ENCODE measurements at places on chromosomes 6 and 20.

DNA sequence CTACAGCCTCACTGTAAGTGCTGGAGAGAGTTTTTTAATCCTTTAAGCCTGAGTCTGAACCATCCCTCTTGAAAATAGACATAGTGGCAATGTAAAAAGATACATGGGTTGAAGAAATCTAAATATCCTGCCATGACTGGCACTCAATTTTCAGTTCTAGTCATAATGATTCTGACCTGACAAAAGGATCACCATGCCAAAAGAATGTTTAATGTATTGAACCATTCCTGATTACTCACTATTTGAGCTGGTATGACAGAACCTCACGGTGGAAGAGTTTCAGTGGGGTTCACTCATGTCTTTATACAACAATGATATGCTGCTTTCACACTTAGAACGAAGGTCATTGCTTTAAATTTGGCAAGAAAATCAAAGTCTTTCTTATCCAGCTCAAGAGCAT lies 93.4 kb downstream of the HIVEP2 start:
- DNase-seq, result no peak
- H3K4me3 ChIP-seq, result no peak overlapping the region
- no peaks in the 10 kb centered on the region for H3K36me3 ChIP-seq
- no peaks in the 10 kb centered on the region for H3K27me3 ChIP-seq
- peak overlapping the region; percentile 83 for H3K27ac ChIP-seq

DNA sequence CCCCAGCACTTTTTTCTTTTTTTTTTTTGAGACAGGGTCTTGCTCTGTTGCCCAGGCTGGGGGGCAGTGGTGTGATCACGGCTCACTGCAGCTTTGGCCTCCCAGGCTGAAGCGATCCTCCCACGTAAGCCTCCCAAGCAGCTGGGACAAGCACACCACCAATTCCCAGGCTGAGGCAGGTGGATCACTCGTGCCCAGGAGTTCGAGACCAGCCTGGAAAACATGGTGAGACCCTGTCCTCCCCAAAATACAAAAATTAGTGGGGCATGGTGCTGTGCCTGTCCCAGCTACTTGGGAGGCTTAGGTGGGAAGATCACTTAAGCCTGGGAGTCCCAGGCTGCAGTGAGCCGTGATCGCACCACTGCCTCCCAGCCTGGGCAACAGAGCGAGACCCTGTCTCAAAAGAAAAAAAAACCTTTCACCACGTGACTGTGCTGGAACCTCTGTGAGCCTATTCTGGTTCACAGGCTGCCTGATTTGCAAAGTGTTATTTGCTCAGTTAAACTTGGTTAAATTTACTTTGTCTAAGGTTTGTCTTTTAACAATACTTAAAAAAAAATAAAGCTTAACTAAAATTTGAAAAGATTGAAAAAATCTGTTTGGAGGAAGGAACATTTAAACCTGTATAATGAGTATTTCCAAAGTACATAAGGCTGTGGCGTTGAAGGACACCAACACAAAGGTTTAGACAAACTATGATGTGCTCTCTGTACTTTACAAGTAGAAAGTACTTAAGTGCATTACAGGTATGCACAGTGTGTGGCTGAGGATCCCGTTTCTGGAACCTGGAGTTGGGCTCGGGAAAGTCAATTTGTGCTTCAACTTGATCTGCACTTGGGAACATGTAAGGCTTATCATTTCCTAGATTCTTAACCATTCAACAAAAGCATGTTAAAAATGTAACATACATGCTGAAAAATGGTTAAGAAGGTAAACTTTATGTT lies 55.0 kb downstream of the PPP1R3G start:
- H3K4me3 ChIP-seq, result no peak overlapping the region
- no peak overlapping the region for H3K27ac ChIP-seq
- no peak for DNase-seq

DNA sequence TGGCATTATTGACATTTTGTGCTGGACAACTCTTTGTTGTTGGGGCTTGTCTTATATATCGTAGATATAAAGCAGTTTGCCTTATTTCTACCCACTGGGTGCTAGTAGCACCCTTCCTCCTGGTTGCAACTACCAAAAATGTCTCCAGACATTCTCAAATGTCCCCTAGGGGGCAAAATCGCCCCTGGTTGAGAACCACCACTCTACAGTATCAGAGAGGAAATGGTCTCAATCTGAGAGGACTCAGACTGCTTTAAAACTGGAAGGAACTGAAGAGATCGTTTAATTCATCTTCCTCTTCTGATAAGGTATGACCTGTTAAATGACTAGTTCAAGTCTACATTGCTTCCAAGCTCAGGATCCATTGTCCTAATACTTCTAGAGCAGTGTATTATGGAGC lies 14.9 kb downstream of the SH3BGRL2 start:
- H3K27ac ChIP-seq, result no peak overlapping the region
- H3K4me3 ChIP-seq, result no peak overlapping the region
- H3K36me3 ChIP-seq, result no peaks in the 10 kb centered on the region
- H3K4me1 ChIP-seq, result no peaks in the 10 kb centered on the region
- DNase-seq, result no peak
- H3K27me3 ChIP-seq, result peaks cover 2% of the 10 kb centered on the region

- H3K27ac ChIP-seq, result peak overlapping the region; percentile 48
- H3K4me3 ChIP-seq, result peak overlapping the region; percentile 84
- H3K4me1 ChIP-seq, result no peaks in the 10 kb centered on the region
- DNase-seq, result peak; percentile 81
- no peaks in the 10 kb centered on the region for H3K27me3 ChIP-seq
Measured at GRCh38 chr6:33297406-33297955, 1.3 kb downstream of the RGL2 start.

DNA sequence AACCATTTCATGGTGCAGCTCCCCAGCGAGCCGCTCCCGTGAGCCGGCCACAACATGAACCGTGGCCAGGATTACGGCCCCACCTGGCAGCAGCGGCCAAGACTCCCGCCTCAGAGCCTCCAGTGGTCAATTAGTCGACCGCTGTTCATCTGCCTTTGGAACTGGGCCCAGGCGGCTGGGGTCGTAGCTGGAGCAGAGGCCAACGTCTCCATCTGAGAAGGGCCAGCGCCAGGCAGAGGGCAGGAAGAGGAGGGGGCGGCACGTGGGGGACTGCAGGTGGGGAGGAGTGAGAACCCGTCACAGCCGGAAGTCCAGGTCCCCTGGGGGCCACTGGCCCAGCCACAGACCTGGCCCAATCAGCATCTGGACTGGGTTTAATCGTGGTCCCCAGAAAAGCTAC lies 184.3 kb downstream of the TAF4 start:
- H3K27ac ChIP-seq, result no peak overlapping the region
- H3K4me3 ChIP-seq, result no peak overlapping the region
- DNase-seq, result no peak
- H3K36me3 ChIP-seq, result no peaks in the 10 kb centered on the region
- H3K27me3 ChIP-seq, result no peaks in the 10 kb centered on the region

GRCh38 chr20:805713-806112 lies 27.8 kb upstream of the FAM110A start:
- no peaks in the 10 kb centered on the region for H3K4me1 ChIP-seq
- no peak overlapping the region for H3K4me3 ChIP-seq
- H3K27me3 ChIP-seq, result no peaks in the 10 kb centered on the region
- no peaks in the 10 kb centered on the region for H3K36me3 ChIP-seq

GRCh38 chr6:293193-294174 lies 1.2 kb downstream of the DUSP22 start:
- H3K4me1 ChIP-seq, result peaks cover 9% of the 10 kb centered on the region
- peak; percentile 92 for DNase-seq
- no peaks in the 10 kb centered on the region for H3K36me3 ChIP-seq
- H3K27me3 ChIP-seq, result peaks cover under 1% of the 10 kb centered on the region
- H3K4me3 ChIP-seq, result peak overlapping the region; percentile 73

GRCh38 chr6:41498968-41499599 lies 47.1 kb upstream of the FOXP4 start:
- H3K27ac ChIP-seq, result no peak overlapping the region
- no peaks in the 10 kb centered on the region for H3K36me3 ChIP-seq
- no peak for DNase-seq
- peaks cover 7% of the 10 kb centered on the region for H3K27me3 ChIP-seq
- H3K4me3 ChIP-seq, result no peak overlapping the region

GRCh38 chr20:36340593-36340990 lies 34.5 kb downstream of the DLGAP4 start:
- no peak overlapping the region for H3K4me3 ChIP-seq
- H3K27me3 ChIP-seq, result no peaks in the 10 kb centered on the region
- no peaks in the 10 kb centered on the region for H3K36me3 ChIP-seq
- no peaks in the 10 kb centered on the region for H3K4me1 ChIP-seq
- no peak for DNase-seq

- peak overlapping the region; percentile 87 for H3K4me3 ChIP-seq
- peaks cover 3% of the 10 kb centered on the region for H3K36me3 ChIP-seq
- peak; percentile 71 for DNase-seq
- H3K4me1 ChIP-seq, result peaks cover 18% of the 10 kb centered on the region
Measured at GRCh38 chr6:82246802-82247504, 591 bp downstream of the IBTK start.

DNA sequence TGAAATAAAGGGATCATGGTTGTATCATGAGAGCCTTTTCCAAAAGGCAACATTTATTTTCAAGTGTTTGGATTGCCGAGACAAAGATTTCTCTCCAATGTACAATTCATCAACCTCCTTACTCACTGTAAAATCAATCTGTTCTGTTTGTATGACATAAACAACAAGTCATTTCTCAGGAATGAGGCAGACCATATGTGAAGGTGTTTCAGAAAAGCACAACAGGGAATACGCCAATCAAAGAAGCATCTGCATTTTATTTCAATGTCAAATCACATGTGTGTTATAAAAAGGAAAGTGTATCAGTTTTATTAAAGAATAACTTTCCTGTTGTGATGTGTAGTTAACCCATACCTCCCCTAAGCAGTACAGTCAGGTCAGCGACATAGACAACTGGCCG lies 653.7 kb downstream of the TFAP2A start:
- no peak overlapping the region for H3K4me3 ChIP-seq
- no peaks in the 10 kb centered on the region for H3K4me1 ChIP-seq
- H3K36me3 ChIP-seq, result no peaks in the 10 kb centered on the region
- no peaks in the 10 kb centered on the region for H3K27me3 ChIP-seq
- H3K27ac ChIP-seq, result no peak overlapping the region
- no peak for DNase-seq

GRCh38 chr6:34385793-34386195 lies 6.7 kb downstream of the NUDT3 start:
- peaks cover 38% of the 10 kb centered on the region for H3K4me1 ChIP-seq
- H3K27me3 ChIP-seq, result no peaks in the 10 kb centered on the region
- H3K27ac ChIP-seq, result peak overlapping the region; percentile 36
- DNase-seq, result no peak
- H3K4me3 ChIP-seq, result no peak overlapping the region

DNA sequence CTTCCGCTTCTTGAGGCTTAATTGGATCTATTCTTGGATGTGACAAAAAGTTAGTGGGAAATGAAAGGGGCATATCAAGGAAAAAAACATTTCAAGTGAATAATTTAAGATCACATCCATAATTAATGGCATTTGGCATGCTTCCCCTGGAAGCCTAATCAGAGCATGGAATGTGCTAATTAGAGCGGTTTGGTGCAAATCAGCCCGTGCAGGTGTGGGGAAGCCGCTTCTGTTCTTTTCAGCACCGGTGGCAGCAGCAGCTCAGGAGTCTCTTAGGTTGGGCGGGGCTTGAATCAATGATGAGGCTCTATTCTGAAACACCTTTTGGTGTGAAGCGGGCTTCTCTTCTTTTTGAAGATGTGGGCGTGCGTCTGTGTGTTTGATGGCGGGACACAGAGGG lies 301.2 kb downstream of the LRFN2 start:
- no peak overlapping the region for H3K27ac ChIP-seq
- no peaks in the 10 kb centered on the region for H3K36me3 ChIP-seq
- H3K27me3 ChIP-seq, result no peaks in the 10 kb centered on the region
